ENCODE measurements at places on chromosomes 7 and 10.

DNA sequence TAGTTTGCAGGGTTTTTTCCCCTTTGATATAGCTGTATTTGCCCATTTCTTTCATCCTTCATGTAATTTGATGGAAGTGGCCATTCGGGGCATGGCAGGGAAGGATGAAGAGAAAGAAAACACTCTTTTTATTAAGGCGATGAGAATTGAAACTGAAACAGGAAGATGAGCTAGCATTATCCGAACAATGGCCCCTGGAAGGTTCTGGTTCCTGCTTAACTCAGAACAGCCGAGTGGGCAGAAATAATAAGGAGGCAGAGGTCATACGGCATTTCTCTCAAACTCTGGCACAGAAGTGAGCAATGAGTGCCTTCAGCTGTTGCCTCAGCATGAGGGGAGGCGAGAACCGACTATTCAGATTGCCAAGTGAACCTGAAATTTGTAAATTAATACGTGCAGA lies 113.2 kb upstream of the MYO3A start:
- DNase-seq: no peak

GRCh38 chr10:124214610-124215375 lies 121.4 kb upstream of the CHST15 start:
- DNase-seq: no peak

- DNase-seq: no peak
Measured at GRCh38 chr7:114989531-114989930, 67.6 kb downstream of the MDFIC start.

GRCh38 chr10:97608991-97609561 lies 19.6 kb downstream of the C10orf62 start:
- no peak for DNase-seq

GRCh38 chr7:37511915-37512314 lies 63.3 kb upstream of the ELMO1 start:
- DNase-seq: no peak

GRCh38 chr7:31549611-31550010 lies 35.7 kb downstream of the ITPRID1 start:
- no peak for DNase-seq

DNA sequence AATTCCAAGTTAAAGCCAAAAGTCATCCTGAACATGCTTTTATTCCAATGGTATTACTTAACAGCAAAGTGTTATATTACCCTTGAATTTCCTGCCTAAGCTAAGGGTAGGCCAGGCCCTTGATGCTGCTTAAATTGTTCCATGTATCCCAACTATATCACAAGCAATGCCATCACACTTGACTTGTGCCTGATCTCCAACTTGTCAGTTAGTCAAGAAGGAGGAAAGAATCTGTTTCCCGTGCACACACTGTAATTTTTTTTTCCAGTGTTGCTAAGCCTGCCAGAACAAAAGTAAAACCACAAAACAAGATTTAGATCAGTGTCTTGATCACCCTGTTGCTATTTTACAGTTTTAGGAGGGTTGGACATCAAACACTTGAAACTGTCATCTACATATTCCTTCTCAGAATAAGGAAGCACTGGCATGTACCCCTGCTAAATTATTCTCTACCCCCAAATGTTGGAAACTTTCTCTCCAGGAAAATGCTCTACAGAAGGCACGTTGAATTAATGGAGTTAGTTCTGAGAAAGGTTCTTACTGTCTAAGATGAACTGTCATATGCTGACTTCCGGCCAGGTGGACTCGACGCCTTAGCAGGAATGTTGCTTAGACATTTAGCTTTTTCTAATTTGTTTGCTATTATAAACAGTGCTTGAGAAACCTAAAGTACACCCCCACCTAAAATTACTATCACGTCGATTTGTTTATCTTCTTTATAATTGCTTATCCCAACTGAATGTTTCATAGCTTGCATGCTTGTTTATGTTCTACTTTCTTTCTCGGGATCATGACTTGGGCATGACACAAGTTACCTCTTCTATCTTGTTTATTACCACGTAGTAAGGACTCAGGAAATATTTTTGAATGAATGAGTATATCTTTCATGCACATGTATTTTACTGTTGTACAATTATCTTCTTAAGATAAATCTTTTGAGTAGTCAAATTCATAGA lies 105.5 kb upstream of the ZNF438 start:
- peak; percentile 71 for DNase-seq

GRCh38 chr10:122990278-122990677 lies 10.1 kb downstream of the PSTK start:
- no peak for DNase-seq

DNA sequence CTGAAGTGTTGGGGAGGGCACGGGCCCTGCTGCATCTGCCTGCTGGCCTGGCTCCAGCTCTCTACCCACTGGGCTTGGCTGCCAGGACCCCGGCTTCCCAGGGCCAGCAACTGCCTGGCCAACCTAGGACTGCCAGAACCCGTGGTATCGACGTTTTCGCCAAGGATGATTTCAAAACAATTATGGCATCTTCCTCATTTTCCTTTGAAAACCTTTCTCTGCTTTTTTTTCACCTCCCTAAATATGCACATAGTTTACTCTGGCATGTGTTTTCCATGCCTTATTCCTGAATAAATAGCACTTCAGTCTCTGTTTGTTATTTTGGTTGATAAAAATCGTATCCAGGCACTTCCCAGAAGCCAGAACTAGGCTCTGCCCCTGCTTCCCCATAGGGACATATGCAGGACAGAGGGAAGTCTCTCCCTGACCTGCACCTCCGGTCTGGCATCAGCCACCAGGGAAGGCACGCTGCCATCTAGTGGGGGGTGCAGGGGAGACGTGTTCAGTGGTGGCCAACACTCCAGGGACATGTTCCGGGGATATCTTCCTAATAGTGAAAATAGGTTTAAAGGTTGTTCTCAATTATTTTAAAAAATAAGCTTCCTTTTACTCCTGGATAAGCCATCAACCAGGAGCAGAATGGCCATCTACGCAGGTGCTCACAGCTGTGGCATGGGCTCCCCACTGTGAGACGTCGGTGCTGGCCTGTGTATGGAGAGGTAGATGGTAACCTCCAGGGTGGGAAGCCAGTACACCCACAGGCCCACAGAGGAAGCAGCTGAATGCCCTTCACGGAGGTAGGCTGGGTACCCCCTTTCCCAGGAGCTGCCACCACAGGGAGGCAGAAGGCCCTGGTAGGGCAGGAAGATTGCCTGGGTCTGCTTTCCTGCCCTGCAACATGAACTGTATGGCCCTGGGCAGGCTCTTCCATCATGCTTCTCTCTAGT lies 30.7 kb upstream of the ANTXRL start:
- DNase-seq: peak; percentile 16

GRCh38 chr7:45568536-45569289 lies 5.5 kb upstream of the ADCY1 start:
- DNase-seq: no peak

- no peak for DNase-seq
Measured at GRCh38 chr7:36272211-36272566, 117.5 kb upstream of the ANLN start.

GRCh38 chr10:37739181-37739580 lies 118.2 kb downstream of the ZNF248 start:
- no peak for DNase-seq

GRCh38 chr10:106360870-106361269 lies 803.6 kb downstream of the SORCS1 start:
- peak; percentile 95 for DNase-seq

DNA sequence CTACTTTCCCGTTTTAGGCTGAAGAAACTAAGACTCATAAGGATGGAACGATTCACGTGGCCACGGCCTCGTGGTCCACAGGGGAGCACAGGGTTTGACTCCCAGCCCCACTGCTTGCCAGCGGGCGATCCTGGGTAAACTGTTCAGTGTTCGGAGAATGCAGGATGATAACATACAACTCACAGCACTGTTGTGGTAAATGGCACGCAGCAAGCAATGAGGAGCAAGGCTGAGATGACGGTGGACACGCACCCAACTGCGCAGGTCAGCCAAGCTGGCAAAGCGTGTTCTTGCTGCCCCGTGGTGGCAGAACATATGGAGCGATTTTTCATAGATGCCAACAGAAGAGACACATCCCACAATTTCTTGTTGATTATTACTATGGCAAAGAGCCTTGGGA lies 272.7 kb downstream of the DNAJB6 start:
- DNase-seq: no peak

- DNase-seq: peak; percentile 28
Measured at GRCh38 chr7:44882899-44883298, 2.4 kb downstream of the PURB start.

All from amniotic epithelial cell (primary cell).